CD4-positive, alpha-beta T cell (primary cell): ENCODE measurements at places on chromosomes 12 and 14.

DNA sequence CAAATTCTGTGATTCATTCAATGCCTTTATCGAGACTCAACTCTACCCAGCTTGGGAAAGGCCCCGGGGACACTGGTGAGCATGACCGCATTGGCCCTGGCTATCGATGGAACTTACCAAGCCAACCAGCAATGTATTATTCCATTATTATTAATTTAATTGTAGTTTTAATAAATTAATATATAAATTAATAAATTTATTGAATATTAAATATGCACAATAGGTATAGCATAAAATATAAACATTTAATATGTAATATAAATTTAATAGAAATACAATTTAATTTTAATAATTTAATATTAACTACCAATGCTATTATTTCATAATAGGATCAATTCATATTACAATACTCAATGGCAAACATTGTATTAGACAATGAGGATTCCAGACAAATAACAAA is 163.4 kb downstream of the DPF3 start:
- H3K36me3 ChIP-seq: no peaks in the 10 kb centered on the region
- no peaks in the 10 kb centered on the region for H3K4me1 ChIP-seq
- H3K27me3 ChIP-seq: no peaks in the 10 kb centered on the region
- no peak overlapping the region for H3K27ac ChIP-seq

GRCh38 chr14:71284048-71284447 is 376.8 kb downstream of the PCNX1 start:
- H3K36me3 ChIP-seq: no peaks in the 10 kb centered on the region
- no peak overlapping the region for H3K27ac ChIP-seq
- no peaks in the 10 kb centered on the region for H3K27me3 ChIP-seq

- DNase-seq: no peak
- no peaks in the 10 kb centered on the region for H3K36me3 ChIP-seq
- peaks cover 21% of the 10 kb centered on the region for H3K27me3 ChIP-seq
- no peaks in the 10 kb centered on the region for H3K4me1 ChIP-seq
These were observed 171.7 kb upstream of the RTL1 start for GRCh38 chr14:101075025-101075800.

GRCh38 chr14:32259368-32260013 is 56.4 kb upstream of the RNU6-8 start:
- H3K36me3 ChIP-seq: no peaks in the 10 kb centered on the region
- DNase-seq: no peak
- H3K4me1 ChIP-seq: no peaks in the 10 kb centered on the region

GRCh38 chr12:124208489-124208888 is 86.4 kb upstream of the RFLNA start:
- no peaks in the 10 kb centered on the region for H3K36me3 ChIP-seq
- H3K4me1 ChIP-seq: no peaks in the 10 kb centered on the region
- no peak overlapping the region for H3K27ac ChIP-seq
- no peak overlapping the region for H3K4me3 ChIP-seq
- no peak for DNase-seq
- H3K27me3 ChIP-seq: no peaks in the 10 kb centered on the region

- no peak overlapping the region for H3K27ac ChIP-seq
- no peak for DNase-seq
- peaks cover 9% of the 10 kb centered on the region for H3K36me3 ChIP-seq
- no peaks in the 10 kb centered on the region for H3K27me3 ChIP-seq
These were observed 92.2 kb downstream of the APAF1 start for GRCh38 chr12:98737322-98737712.

GRCh38 chr12:109563291-109564284 is 9.7 kb downstream of the MMAB start:
- H3K36me3 ChIP-seq: peaks cover 24% of the 10 kb centered on the region
- no peak overlapping the region for H3K4me3 ChIP-seq
- H3K27me3 ChIP-seq: no peaks in the 10 kb centered on the region

- H3K27me3 ChIP-seq: no peaks in the 10 kb centered on the region
- no peaks in the 10 kb centered on the region for H3K4me1 ChIP-seq
These were observed 12.2 kb upstream of the RHOJ start for GRCh38 chr14:63192085-63192484.

DNA sequence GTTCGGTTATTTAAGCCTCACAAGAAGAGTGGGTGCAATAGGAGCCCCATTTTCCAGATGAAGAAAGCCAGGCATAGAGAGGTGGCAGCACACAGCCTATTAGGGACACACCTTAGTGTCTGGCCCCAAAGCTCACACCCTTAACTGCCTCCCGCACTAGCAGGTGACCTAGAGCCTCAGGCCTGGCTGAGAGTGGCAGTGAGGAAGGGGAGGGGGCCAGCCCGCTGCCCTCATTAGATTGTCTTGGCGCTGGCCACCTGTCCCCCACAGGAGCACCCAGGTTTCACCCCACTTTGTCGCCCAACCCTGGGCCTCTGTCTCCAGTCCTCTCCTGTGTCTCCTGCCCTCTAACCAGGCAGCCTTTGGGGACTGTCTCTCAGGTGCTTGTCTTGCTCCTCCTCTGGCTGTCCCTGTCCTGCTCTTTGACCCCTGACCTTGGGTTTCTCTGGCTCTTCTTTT is 18.5 kb upstream of the PGF start:
- no peaks in the 10 kb centered on the region for H3K36me3 ChIP-seq
- H3K27me3 ChIP-seq: no peaks in the 10 kb centered on the region
- H3K27ac ChIP-seq: no peak overlapping the region
- no peak for DNase-seq
- H3K4me1 ChIP-seq: peaks cover 4% of the 10 kb centered on the region

GRCh38 chr14:23175823-23176222 is 7.6 kb downstream of the SLC7A8 start:
- peaks cover 16% of the 10 kb centered on the region for H3K27me3 ChIP-seq
- no peak overlapping the region for H3K4me3 ChIP-seq
- DNase-seq: no peak
- no peak overlapping the region for H3K27ac ChIP-seq

GRCh38 chr14:77306851-77307496 is 13.7 kb downstream of the POMT2 start:
- DNase-seq: no peak
- no peaks in the 10 kb centered on the region for H3K4me1 ChIP-seq
- H3K27me3 ChIP-seq: no peaks in the 10 kb centered on the region
- H3K36me3 ChIP-seq: peaks cover 4% of the 10 kb centered on the region

DNA sequence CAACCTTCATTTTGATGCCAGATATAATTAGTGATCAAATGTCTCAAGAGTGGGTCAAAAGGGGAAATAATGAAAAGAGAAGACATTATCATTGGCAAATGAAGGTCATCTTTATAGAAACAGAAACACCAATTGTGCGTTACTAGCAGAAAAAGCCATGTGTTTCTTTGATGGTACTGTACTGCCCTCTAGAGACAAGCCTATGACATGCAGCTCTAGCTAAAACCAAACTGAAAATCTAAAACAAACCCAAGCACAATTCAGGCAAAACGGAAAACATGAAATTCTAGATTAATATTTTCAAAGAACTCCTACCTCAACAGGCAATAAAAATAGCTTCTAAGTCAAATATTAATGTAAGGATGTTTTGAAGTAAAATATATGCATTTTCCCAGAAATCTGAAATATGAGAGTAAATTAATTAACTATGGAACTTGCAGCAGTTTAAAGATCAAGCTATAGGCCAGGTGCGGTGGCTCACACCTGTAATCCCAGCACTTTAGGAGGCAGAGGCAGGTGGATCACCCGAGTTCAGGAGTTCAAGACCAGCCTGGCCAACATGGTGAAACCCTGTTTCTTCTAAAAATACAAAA is 115.4 kb downstream of the KLHL28 start:
- no peaks in the 10 kb centered on the region for H3K36me3 ChIP-seq
- H3K4me3 ChIP-seq: no peak overlapping the region
- H3K27me3 ChIP-seq: no peaks in the 10 kb centered on the region
- H3K4me1 ChIP-seq: no peaks in the 10 kb centered on the region

DNA sequence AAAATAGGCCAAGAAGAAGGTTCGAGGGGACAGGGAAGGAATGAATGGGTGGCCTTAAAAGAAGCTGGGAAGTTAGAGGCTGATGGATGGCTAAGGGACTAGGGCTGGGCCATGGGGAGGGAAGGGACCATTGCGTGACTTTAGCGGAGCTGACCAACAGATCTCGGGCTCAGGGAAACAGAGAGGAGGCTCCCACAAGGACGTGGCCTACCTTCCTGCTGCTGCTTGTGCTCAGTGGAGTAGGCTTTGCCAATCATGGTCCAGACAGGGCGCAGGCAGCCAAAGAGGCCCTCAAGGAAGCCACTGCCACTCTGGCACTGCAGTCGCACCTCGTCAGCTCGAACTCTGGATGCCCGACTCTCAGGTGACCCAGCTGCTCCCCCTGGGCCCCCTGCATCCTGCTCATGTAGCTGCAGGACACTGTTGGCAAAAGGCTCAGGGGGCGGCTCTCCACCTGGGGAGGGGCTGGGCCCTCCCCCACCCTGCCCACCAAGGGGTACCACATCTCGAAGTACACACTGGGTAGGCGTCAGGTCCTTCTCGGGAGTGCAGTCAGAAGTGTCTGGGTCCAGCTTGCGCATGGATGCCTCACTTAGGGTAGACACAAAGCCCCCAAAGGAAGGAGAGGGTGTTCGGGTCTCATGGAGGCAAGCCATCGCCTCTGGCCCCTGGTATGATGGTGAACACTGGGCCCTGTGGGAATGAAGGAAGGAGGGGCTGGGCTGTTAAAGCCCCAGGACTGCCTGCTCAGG is 12.3 kb downstream of the MAP3K12 start:
- H3K27me3 ChIP-seq: no peaks in the 10 kb centered on the region
- DNase-seq: no peak
- no peak overlapping the region for H3K4me3 ChIP-seq
- peaks cover 7% of the 10 kb centered on the region for H3K4me1 ChIP-seq

- no peaks in the 10 kb centered on the region for H3K27me3 ChIP-seq
- no peak overlapping the region for H3K27ac ChIP-seq
- H3K36me3 ChIP-seq: no peaks in the 10 kb centered on the region
- H3K4me1 ChIP-seq: no peaks in the 10 kb centered on the region
These were observed 13.0 kb upstream of the RACGAP1 start for GRCh38 chr12:50038336-50038735.

GRCh38 chr12:52063981-52064649 is 5.7 kb upstream of the ATG101 start:
- peaks cover 4% of the 10 kb centered on the region for H3K4me1 ChIP-seq
- no peaks in the 10 kb centered on the region for H3K27me3 ChIP-seq
- H3K4me3 ChIP-seq: no peak overlapping the region

DNA sequence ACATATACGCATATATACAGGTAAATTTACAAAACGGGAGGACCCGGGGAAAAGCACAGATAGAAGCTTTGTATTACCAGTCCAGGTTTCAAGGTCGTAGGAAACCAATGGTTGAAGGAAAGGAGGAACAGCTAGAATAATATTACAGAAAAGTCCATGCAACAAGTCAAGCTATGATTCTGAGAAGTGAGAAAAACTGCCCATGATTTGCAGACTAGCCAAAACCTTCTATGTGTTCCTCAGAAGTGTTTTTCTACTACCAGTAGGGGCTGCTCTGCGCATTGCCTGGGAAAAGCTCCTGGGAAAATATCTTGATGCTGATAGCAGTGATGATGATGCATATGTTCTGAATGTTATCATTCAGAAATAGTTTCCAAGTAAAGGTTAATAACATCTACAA is 2.2 kb downstream of the PDZRN4 start:
- no peaks in the 10 kb centered on the region for H3K4me1 ChIP-seq
- H3K27me3 ChIP-seq: peaks cover 27% of the 10 kb centered on the region
- no peak overlapping the region for H3K4me3 ChIP-seq

GRCh38 chr14:73143003-73143402 is 6.7 kb downstream of the PSEN1 start:
- peaks cover 10% of the 10 kb centered on the region for H3K36me3 ChIP-seq
- H3K27me3 ChIP-seq: no peaks in the 10 kb centered on the region
- peaks cover 26% of the 10 kb centered on the region for H3K4me1 ChIP-seq

DNA sequence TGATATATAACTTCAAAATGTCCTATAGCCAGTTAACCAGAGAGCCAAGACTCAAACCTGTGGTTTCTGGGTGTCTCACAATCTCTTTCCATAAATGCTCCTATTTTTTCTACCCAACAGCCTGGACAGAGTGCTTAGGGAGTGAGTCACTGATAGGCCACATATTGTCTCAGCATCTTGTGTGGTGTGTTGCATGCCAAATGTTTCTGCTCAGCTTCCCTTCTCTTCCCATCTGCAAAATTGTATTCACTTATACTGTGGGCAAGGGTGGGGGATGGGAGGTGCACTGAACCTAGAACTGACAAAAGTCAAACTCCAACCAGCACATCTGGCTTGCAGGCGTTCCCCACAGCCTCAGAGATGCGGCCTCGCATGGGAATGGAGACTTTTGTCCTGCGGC is 123.3 kb downstream of the KCNA5 start:
- no peak overlapping the region for H3K27ac ChIP-seq
- H3K4me1 ChIP-seq: no peaks in the 10 kb centered on the region
- no peak for DNase-seq
- no peaks in the 10 kb centered on the region for H3K27me3 ChIP-seq
- H3K36me3 ChIP-seq: no peaks in the 10 kb centered on the region

DNA sequence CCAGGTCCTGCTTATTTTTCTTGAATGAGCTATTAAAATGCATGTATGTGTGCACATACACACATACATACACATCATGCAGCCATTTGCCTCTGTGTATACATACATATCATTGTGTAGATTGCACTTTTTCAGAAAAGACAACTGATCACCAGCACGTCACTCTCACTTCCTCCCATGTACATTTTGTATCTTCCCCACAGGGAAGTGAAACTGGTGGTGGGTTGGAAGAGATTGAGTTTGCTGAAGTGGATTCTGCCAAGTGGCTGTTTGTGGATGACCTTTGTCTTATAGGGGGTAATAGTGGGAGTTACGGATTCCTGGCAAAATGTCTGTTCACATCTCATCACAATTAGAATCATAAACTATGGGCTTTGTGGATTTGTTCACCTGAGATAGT is 448.6 kb downstream of the RAD51B start:
- H3K36me3 ChIP-seq: no peaks in the 10 kb centered on the region
- no peaks in the 10 kb centered on the region for H3K27me3 ChIP-seq
- DNase-seq: no peak
- peaks cover 22% of the 10 kb centered on the region for H3K4me1 ChIP-seq

DNA sequence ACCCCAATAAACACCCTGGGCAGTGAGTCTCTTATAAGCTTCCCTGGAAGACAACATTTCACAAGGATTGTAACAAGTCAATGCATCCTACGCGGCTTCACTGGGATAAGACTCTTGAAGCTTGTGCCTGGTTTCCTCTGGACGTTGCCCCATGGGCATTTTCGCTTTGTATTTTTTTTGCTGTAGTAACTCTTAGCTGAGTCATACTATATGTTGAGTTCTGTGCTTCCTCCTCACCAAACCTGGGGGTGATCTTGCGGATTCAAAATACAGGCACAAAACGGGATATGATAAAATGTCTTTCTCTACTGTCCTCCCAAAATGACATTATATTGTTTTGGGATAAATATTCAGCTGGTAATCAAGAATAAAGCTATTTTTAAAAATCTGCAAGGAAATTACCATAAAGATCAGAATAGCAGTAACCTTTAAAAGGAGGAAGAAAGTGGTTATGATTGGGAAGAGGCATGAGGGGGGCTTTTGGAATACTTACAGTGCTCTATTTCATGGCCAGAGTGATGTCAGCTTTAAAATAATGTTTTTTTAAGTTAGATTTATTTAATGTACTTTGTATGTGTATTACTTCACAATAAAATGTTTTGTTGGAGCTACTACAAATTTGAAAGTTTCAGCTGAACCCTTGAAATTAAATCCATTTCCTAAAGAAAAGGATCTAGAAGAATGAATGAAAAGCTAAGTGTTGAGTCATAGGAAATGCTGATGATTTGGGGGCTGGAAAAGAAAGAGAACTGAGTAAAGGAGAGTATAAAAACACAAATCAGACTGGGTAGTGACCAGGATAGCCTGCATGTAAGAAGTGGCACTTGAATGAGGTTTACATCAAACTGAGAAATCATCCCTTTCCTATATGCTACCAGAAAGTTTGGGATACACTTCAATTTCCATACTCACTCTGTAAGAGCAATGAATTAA is 14.7 kb downstream of the BTBD7 start:
- no peaks in the 10 kb centered on the region for H3K27me3 ChIP-seq
- peaks cover 2% of the 10 kb centered on the region for H3K4me1 ChIP-seq
- no peak for DNase-seq
- H3K27ac ChIP-seq: no peak overlapping the region
- H3K4me3 ChIP-seq: no peak overlapping the region
